ENCODE measurements at places on chromosomes 6 and 20.

DNA sequence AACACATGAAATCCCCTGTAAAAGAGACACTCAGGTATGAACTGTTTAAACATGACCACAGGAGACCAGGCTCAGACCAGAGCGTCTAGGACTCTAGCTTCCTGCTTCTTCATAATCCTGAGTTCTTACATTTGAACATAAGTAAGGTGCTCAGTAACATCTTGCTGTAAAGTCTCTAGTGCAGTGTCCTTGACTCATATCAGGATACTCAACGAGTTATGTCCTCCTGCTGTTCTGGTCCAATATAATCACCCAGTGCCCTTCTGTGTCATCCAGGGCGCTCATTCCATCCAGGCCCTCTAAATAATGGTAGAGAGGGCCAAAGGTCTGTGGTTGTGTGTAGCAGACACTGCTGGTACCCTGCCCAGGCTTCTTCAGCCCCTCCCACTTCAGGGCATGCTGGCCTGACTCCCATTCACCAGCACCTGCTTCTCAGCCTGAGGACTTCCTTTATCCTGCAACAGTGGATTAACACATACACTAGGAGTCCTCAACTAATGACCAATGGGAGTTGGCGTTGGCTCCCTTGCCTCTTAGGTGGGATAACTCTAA, 66.8 kb upstream of the MOCS1 start:
- DNase-seq, result no peak

- DNase-seq, result no peak
Observed at GRCh38 chr6:105078386-105078708, 101.5 kb downstream of the POPDC3 start.

DNA sequence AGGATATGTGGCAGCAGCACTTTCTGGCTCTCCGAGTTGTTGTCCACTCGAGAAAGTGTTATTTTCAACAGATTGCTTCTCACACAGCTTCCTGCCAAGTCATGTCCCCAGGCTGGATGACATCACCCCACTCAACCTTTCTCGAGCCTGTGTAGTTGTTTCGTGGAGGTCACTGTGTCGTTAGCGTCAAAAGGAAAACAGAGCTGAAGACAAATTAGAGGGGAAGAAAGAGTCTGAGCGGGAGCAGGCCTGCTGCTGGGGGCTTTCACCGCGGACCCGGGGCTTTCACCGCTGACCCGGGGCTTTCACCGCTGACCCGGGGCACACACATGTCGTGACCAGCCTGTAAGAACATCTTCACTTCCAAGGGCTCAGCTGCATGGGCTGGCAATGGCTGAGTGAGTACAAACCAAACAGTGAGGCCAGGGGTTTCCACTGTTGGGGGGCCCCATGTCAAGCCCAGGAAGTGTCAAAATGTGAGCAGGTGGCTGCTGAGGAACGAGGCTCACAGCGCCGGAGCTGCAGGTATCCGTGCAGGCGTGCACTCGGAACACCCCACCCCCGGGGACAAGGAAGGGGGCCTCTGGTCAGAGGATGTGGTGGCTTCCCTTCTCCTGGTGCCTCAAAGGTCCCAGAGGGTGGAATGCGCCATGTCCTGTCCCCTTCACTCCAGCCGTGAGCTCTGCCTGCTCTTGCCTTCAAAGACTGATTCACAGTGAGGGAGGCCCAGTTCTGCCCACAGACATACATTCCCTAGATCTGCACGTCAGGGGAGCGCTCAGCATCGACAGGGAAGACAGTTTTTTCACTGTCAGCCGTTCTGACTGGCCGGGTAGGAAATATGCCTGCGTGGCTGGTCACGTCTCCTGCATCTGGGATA, 365.9 kb downstream of the TAF4 start:
- no peak for DNase-seq

DNA sequence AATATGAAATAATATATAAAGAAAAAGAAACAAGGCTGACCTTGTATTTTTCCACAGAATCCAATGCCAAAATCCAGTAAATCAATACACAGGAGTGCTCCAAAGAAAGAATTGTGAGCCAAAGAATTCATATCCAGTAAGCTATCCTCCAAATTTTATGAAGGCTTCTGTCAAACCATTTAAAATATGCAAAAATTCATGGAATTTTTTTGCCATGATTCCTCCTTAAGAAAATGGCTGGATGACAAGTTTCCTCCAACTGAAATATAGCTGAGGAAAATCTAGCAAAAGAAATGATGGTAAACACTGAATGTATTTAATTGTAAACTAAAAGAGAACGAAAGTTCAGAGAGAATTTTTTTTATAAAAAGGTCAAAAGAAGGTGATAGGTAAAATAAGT, 290.3 kb downstream of the UBE3D start:
- no peak for DNase-seq

GRCh38 chr20:14127514-14128223, 132.4 kb downstream of the MACROD2 start:
- no peak for DNase-seq

- no peak for DNase-seq
Observed at GRCh38 chr6:108187519-108187918, 21.7 kb downstream of the NR2E1 start.

GRCh38 chr6:33431880-33432541, 12.1 kb downstream of the SYNGAP1 start:
- DNase-seq, result no peak

DNA sequence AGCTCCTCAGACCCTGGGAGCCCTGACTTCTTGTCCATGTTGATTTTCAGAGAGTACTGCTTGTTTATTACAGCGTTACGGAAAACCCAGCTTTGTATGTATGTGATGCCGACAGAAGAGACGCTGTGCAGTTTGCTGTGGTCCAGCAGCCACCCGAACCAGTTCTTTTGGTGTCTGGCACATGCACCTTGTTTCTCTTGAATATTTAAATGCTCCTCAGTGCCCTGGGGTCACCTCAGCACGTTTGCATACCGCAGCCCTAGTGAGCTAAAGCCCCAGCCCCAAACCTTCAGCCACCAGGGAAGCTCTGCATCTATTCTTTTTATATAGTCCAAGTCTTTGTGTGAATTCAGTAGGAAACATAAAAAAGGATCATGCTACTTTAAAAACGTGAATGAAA, 39.9 kb downstream of the AFDN start:
- DNase-seq, result no peak

DNA sequence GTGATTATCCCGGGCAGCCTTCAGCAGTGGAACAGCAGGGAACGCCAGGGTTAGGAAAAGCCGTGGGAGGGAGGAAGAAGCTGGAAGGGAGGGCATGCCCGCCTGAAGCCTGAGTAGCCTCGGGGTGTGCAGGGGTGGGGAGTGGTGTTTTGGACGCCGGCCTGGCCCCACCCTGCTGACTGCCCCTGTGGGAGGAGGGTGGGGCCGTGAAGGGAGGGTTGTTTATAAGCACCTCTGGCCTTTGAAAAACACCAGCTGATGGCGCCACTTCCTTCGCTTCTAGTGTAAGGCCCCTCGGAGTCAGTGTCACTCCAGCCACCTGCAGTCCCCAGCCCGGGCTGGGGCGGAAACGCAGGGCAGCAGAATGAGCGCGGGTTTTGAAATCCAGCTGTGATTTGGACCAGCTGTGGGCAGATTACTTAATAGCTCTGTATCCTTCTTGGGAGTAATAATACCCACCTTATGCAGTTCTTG, 52.8 kb upstream of the BMP6 start:
- peak; percentile 70 for DNase-seq

DNA sequence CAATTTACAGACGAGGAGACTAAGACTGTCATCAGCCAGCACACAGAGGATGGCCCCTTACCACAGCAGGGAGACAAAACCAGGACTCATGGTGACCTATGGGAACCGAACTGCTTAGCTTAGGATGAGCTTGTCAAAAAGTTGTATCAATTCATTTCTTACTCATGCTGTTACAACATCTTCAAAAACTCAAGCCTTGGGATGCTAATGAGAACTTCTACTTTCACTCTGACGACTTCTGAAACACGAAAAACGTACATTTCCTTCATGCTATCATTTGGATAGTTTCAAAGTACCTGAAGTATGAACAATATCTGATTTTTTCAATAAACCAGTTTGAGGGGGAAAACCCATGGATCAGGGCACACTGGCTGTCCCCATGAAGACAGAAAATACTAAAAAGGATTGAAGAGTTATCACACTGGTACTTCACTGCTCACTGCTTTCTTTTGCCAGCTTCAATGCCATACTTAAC, 31.9 kb downstream of the HIVEP2 start:
- DNase-seq, result no peak

- DNase-seq, result no peak
Observed at GRCh38 chr6:10081075-10081474, 333.8 kb downstream of the TFAP2A start.

DNA sequence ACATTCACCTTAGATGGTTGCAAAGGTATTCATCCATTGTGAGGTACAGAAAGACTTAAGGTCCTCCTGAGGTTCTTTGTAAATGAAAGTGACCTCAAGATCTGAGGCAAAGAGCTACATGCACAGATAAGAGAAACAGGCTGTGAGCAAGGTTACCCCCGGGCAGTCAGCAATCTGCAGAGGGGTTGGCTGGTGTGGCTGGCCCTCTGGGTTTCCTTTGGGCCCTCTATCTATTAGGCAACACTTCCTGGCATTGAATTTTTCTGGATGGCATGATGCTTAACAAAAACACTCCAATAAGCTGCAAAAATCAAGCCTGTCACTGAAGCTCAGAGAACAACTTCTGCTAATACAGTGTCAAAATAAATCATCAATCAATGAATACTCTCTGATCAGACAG, 48.9 kb upstream of the RALGAPA2 start:
- no peak for DNase-seq

DNA sequence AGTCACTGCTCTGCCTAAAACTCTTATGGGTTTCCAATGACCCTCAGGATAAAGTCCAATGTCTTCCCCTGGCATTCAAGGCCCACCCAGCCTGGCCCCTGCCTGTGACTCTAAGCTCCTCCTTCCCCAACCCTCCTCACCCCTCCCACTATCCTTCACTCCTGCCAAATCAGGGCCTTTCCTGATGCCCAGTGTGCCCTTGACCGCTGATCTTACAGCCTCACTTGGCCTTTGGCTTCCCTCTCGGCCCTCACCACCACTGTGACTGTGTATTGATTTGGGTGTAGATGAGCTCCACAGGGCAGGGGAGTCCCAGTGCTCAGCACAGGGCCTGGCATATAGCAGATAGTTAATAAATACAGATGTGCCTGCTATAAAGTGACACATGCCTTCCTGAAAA, 115.7 kb downstream of the TOX2 start:
- DNase-seq, result no peak

DNA sequence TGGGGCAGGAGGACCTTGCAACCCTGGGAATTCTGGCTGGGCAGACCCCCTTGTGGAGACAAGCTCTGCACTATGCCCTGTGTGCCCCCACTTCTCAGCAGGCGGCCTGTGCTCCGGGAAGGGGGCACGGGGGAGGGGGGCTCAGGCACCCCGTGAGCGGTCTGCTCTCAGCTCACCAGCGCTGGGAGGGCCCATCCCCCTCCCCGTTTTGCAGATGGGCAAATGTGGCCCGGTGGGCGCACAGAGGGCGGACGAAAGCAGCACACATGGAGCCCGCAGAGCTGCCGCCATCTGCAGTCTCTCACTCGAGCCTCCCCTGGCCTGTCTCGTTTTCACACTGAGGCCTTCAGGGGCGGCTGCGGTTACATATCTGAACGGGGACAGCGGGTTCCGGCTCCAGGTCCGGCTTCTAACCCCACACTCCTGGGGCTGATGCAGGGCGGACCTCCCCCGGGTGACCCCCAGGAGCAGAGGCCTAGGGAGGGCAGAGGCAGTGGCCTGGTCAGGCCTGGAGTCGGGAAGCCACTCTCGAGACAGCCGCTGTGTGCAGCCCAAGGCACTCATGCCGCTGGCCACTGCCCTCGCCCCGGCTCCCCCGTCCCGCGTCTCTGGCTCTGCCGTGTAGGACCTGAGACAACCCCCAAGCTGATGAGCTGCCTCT, 13.9 kb downstream of the CHRNA4 start:
- no peak for DNase-seq

DNA sequence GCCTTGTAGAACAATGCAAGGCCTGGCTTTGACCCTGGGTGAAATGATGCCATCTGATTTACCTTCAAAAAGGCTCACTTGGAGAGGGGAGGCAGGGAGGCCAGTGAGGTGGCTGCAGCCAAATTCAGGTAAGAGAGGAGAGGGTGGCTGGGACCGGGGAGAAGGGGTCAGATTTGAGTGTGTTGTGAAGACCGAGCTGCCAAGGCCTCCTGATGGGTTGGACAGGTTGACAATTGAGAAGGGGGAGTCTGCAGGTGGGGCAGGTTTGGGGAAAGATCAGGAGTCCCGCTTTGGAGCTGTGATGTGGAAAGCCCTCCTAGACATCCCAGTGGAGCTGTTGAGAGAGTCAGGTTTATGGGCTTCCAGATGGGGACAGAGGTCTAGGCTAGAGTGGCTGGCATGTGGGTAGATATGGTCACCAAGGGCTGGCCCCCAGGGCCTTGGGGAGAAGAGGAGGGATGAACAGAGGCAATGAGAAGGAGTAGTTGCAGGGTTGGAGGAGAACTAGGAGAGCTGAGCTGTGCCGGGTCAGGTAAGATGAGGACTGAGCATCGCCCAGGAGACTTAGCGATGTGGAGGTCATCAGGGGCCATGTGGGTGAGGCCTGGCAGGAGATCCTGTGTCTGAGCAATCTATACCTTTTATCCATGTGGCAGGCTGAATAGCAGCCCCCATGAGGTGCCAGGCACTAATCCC, 70.5 kb upstream of the TOX2 start:
- DNase-seq, result no peak
